ENCODE measurements at places on chromosomes 12 and 14. TPM values are rescaled to one million over a fixed set of nuclear protein-coding genes. Genes with fewer than 3 reads are reported as not detected.

PRIMA1 gene
- not detected for total RNA-seq

GRCh38 chr14:70020352-70021170 lies 141.3 kb downstream of the SMOC1 start:
- DNase-seq = peak; percentile 62

DNA sequence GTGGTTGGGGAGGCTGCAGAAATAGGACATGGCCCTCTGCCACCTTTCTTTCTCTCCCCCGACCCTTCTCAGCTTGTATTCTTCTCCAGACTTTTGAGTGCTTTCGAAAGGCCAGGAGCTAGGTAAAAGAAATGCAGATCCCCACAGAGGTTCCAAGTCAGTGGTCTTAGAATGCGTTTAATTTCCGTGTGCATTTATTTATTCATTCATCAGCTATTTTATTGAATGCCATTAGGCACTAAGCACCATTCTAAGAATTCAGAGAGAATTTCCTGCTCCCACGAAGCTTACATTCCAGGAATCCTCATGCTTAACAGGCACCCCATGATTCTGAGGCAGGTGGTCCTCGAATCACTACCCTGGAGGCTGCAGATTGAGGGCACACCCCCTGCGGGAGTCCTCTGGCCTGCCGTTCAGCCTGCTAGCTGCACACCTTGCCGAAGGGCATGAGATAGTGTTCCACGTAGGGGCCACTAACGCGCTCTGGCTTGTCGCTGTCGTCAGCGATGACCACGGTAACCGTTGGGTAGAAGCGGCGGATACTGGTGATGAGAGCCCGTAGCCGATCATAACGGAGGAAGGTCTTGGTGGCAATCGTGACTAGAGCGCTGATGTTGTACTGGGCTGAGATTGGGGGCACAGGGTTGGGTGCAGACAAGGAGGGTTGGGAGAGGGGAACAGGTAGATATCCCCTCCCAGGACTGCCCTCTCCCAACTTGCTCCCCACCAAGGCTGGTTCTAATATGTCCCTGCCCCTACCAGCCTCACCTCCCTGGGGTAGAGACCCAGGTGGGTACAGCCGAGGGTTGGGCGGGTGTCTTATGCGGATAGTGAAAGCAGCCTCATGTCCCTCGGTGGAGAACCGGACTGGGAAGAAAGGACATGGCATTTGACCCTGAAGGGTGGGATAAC lies 4.5 kb downstream of the B4GALNT1 start:
- DNase-seq = no peak

DNA sequence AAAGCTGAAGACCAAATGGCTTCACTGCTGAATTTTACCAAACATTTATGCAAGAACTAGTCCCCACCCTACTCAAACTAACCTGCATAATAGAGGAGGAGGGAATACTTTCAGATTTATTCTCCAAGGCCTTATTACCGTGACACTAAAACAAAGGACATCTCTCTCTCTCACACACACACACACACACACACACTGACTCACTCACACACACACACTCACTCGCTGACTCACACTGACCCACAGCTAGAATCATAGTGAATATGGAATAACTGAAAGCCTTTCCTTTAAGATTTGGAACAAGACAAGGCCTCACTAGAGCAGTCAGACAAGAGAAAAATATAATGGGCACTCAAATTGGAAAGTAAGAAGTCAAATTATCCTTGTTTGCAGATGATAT lies 1014.1 kb downstream of the TMTC2 start:
- DNase-seq = no peak

GRCh38 chr12:124303579-124304313 lies 8.9 kb downstream of the RFLNA start:
- DNase-seq = no peak

- DNase-seq = peak; percentile 5
These were observed at the start of gene C12orf42 for GRCh38 chr12:103495469-103496456. TSS of gene C12orf42 (minus strand) at chr12:103495968. CDS start at chr12:103478426, 17,542 bp downstream.

Measured in endothelial cell of umbilical vein (primary cell).